Endodermal cell (in vitro differentiated cells): ENCODE measurements at places on chromosomes 16 and 17.

- DNase-seq, result no peak
Measured at GRCh38 chr17:20059728-20060188, 50.6 kb downstream of the SPECC1 start.

DNA sequence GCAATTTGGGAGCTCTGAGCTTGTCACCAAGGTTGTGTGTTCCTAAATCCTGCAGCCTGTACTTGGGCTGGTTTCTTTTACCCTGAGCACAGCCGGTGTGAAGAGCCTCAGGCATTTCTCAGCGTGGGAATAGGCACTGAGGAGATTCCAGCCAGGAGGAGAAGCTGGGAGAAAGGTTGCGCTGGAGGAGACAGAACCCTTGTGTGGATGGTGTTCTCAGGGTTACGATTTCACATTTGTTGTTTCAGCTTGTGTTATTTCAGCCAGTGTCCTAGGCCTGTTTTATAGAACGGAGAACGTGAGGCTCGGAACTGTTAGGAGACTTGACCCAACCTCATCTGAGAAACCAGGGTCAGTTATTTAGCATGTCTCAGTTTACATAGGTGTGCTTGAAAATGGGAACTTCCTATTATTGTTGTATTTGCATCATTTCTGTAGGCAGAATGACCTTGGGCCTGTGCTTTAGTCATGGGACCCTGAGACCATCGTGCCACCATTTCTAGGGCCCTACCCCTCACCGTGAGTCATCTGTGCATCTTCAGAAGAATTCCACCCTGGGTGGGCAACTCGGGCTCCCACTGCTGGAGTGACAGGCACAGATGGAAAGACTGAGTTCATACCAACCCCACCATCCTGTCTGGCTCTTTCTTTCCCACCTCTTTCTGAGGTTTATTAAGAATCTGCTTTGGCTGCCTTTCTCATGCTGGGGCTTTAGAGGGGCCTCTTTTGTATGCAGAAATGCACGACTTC lies 134.9 kb downstream of the MSI2 start:
- no peak for DNase-seq

GRCh38 chr17:31224366-31224765 lies 72.7 kb downstream of the OMG start:
- DNase-seq, result no peak

DNA sequence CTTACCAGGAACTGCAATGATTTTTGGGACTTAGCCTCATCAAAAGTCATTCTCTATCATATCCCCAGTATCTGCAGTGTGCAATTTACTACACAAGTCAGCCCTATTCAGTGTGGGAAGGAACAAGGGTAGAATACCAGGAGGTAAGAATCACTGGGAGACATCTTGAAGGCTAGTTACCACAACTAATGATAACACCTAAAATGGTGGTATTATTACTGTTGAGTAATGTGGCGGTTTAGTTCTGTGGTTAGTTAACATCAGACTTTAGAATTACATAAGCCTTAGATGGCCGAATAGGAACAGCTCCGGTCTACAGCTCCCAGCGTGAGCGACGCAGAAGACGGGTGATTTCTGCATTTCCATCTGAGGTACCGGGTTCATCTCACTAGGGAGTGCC lies 567.9 kb upstream of the CDH11 start:
- no peak for DNase-seq

GRCh38 chr17:42078396-42079043 lies 19.8 kb downstream of the ZNF385C start:
- peak; percentile 56 for DNase-seq

DNA sequence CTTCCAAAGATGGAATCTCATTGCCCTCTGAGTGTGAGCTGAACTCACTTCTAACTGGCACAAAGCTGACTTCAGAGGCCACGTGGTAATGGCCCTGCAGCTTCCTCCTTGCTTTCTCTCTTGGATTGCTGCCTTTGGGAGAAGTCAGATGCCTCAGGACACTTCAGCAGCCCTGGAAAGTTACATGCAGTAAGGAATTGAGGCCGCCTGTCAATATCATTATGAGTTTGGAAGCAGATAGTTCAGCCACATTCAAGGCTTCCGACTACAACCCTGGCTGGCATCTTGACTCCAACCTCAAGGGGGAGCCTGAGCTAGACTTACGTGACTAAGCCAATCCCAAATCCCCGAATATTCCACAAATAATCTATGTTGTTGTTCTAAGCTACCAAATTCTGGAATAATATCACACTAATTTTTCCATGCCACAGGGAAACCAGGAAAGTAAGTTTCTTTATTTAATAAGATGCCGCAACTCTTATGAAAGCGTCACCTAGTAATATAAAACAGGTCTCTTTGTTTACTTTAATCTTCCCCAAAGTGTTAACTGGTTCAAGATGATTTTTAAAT lies 13.6 kb downstream of the CEP20 start:
- peak; percentile 84 for DNase-seq

DNA sequence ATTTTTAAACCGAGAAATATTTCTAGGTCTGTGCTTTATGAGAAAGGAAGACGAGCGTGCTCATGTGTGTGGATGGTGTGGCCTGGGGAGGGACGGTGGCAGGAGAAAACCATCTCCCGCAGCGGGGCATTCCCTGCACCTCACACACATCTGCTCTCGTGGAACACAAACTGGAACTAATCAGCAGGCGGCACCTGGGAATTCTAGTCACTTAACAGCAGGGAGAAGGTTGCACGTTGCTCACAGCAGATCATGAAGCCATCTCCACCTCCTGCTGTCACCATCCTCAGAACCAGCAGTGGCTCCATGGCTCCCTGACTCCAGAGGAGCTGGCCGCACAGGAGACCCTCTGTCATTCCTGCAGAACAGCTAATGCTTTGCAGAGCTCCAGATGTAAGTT lies 35.2 kb downstream of the ADCY9 start:
- DNase-seq, result peak; percentile 71

DNA sequence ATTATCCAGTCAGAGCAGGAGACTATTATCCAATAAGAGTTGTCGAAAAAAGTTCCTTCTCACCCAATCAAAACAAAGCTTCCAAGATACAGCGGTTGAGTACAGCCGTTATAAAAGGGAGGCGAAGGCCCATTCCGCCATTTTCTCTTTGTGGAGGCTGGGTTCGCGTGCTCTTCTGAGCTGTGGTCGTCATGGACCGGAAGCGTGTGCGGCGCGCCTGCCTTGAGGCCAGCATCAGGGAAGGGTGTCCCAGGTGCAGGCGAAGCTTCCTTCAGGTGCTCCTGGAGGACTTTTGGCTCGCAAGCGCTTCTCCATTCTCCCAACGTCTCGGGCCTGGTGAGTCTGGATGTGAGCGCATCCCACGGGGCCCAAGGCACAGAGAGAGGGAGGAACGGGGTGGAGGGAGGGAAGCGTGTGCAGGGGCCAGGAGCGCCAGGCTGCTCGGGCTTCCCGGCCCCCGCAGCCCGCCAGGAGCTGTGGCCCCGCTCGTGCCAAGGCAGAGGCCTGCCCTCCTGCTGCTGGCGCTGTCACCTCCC lies 99.2 kb downstream of the GOSR1 start:
- DNase-seq, result peak; percentile 41

DNA sequence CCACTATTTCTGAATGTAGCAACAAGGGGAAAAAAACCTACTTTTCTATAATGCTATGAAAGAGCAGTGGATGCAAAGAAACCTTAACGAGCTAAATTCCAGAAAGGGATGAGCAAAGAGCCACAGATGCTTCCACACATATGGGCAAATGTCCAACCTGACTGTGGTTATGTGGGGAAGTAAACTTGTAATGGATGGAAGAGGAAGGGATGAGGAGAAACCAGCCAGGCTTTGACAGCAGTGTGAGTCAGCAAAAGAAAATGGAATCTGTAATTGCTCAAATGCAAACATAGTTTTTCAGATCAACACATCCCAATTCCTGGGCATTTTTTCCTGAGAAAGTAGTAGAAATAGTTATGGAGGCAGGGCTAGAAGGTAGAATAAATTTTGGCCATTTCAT lies 204.8 kb upstream of the CPHXL start:
- DNase-seq, result no peak

DNA sequence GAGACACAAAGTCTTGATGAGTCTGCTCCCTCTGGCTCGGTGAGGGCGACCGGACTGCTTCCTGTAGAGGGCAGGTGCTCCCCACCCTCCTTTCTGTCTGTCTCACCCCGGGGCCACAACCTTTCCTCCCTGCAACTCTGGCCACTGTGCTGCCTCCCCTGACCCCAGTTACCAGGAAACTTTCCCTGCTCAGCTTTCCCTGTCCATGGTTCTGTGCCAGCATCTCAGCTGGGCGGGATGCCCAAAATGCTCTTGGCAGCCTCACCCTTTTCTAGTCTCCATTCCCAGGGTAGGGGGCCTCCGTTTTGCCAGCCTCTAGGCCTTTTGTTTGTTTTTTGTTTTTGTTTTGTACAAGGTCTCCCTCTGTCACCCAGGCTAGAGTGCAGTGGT lies 1.4 kb downstream of the PLD2 start:
- DNase-seq, result no peak

DNA sequence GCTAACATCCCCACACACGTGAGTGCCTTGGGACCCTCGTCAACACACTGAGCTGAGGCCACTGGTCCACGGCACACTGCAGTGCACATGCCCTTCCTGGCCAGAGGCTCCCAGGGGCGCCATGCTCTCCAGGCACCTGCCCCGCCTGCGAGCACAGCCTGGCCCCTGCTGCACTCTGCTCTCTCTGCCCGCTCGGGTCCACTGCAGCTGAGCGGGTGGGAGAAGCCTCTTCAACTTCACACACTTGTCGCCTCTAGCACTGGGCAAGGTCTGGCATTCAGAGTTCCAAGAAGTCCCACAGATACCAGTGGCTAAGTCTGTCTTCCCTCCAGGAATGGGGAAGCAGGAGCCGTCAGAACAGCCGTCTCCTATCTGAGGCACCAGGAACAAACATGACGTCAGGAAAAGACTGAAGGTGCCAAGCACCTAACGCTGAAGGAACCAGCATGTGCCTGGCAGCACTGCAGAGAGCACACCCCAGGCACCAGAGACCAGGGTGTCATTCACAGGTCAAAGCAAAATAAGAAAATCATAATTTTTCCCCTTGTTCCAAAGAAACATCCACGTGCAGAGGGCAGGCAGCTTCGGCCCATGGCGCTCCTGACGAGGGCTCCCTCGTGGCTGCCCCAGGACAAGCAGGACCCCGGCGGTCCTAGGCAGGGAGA lies 82.9 kb downstream of the ZNF778 start:
- no peak for DNase-seq

GRCh38 chr16:46743232-46743719 lies 4.9 kb downstream of the MYLK3 start:
- peak; percentile 75 for DNase-seq

- DNase-seq, result peak; percentile 86
Measured at GRCh38 chr16:67199808-67200198, 872 bp downstream of the ELMO3 start.

GRCh38 chr16:85051067-85051581 lies 23.5 kb downstream of the KIAA0513 start:
- DNase-seq, result no peak

GRCh38 chr17:75691801-75692626 lies 24.9 kb downstream of the SAP30BP start:
- no peak for DNase-seq

DNA sequence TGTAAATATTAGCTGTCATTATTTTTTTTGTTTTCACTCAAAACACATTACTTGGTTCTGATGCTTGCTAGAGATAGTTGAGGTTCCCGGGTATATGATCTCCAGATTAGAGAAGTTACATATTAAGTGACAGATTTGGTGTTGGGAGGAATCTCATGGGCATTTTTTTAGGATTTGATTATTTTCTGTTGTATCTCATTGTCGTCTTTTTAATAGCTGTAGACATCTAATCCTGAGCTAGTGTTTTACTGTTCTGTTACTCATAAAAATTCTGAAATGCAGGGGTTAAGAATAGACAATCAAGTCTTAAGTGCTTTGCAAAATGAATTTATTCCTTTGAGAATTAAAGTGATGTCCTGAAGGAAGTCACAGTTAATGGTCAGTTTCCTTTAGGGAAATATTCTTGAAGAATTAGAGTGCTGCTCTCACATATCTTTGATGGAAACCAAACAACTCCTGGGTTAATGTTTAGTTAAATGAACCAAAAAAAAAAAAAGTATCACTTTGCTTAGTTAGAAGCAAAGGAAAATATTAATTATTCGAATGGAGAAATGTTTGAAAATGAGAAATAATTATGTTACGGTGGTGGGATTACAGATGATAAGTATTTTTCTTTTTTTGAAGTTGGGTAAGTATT lies 251.7 kb upstream of the CACNG5 start:
- DNase-seq, result no peak

- DNase-seq, result peak; percentile 98
Measured at GRCh38 chr17:76523084-76524037, 14.1 kb downstream of the CYGB start.
